ENCODE measurements at places on chromosomes 13 and 19.

- DNase-seq: no peak
Observed at GRCh38 chr19:46287585-46287984, 9.3 kb upstream of the HIF3A start.

GRCh38 chr13:50919277-50919676 lies 9.7 kb downstream of the RNASEH2B start:
- no peak for DNase-seq

DNA sequence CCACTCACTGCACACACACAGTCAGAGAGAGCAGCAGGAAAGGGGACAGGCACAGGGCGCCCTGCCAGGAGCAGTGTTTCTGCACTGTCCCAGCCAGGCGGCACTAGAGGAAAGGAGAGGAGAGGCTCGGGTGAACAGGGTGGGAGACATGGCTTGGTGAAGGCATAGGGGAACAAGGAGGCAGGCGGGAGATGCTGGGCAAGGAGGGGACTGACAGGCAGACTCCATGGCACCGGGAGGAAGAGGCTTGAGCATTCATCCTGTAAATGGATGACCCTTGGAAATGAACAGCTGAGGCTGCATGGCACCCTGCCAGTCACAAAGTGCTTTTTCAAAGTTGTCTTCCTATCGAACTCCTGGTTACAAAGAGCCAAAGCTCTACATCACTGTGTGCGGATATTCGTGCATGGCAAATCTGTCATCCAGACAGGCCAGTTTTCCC lies 22.4 kb downstream of the MED26 start:
- DNase-seq: no peak

GRCh38 chr13:67048821-67049150 lies 181.3 kb downstream of the PCDH9 start:
- DNase-seq: no peak

DNA sequence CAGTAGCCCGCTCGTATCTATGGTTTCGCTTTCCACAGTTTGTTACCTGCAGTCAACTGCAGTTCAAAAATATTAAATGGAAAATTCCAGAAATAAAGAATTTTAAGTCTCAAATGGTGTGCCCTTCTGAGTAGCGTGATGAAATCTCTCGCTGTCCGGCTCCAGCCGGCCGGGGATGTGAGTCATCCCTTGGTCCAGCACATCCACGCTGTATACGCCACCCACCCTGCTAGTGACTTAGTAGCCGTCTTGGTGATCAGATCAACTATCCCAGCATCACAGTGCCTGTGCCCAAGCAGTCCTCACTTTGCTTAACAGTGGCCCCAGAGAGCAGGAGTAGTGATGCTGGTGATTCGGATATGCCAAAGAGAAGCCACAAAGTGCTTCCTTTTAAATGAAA lies 40.0 kb downstream of the ZNF331 start:
- no peak for DNase-seq

Data from NCI-H2081 (cell line).